Sciatic nerve (tissue), 2 donors: ENCODE measurements at places on chromosomes 7 and 10.

DNA sequence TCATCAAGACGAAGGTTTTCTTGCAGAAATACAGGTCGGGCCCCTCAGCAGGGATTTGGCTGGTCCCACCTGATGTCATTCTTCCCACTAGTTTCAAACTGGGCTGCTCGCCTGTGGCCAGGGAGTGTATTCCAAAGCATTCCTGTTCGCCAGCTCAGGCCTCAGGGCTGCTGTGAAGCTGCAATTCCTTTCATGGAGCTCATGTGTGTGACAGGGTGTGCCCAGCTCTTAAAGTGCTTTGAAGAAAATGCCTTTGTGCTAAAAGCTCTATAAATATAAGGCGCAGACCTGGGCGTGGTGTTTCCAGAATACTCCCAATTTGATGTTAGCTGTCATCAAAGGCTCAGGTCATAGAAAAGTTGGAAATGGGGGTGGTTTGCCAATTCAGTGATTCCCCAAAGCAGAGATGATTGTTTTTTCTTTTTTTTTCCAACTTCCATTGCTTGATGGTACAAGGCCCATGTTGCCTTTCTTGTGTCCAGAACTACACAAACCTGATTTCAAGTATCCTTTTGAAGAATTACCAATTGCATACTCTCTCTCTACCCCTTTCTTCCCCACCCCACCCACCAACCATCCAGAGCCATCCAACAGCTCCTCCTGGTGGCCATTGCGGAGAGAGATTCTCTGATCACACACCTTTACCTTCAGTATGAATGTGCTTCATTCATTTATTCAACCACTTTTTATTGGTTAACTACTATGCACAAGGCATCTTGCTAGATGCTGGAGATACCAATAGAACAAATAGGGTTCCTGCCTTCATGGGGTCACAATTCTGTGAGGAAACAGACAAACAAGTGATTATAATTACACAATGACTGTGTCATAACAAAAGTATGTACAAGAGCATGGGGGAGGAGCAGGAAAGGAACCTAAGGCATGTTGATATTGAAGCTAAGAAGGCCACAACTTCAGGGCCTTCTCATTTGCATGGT lies 297.3 kb upstream of the LYZL1 start:
- DNase-seq = no peak

GRCh38 chr10:121553511-121554264 lies 44.6 kb downstream of the FGFR2 start:
- DNase-seq = no peak

- DNase-seq = no peak
Observed at GRCh38 chr7:41825927-41826480, 123.1 kb upstream of the INHBA start.

DNA sequence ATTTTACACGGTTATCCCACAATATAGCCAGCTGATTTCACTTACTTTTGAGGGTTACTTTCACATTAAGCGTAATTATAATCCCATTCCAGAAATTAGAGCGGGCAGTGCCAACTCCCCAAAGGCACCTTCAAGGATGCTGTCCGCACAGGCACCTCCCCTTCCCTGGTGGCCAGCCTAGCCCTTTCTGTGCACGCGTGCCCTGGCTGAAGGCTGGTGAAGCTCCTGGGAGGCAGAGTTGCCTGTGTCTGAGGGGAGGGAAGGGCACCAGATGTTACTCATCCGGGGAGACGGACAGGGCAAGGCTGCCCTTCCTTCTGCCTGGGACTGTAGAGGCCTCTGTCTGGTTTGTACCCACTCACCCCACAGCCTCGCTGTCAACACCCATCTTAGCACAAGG lies 198.4 kb downstream of the TCERG1L start:
- no peak for DNase-seq
